ENCODE measurements at places on chromosomes 13 and 19.

DNA sequence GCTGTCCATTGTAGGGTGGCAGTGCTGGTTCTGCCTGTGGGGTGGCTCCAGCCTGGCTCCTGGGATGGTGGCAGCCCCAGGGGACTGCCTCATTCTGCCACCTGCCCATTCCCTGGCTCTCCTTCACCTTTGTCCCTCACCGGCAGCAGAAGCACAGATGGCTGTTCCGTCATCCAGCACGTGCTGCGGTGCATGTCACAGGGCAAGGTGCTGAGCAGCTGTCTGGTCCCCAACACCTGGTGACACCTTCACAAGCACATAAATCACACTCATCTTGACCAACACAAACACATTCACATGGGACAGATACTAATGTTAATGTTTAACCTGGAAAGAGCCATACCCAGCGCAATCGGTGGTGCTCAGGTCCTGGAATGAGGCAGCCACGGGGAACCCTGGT lies 126.8 kb downstream of the UQCRFS1 start:
- no peak for DNase-seq

DNA sequence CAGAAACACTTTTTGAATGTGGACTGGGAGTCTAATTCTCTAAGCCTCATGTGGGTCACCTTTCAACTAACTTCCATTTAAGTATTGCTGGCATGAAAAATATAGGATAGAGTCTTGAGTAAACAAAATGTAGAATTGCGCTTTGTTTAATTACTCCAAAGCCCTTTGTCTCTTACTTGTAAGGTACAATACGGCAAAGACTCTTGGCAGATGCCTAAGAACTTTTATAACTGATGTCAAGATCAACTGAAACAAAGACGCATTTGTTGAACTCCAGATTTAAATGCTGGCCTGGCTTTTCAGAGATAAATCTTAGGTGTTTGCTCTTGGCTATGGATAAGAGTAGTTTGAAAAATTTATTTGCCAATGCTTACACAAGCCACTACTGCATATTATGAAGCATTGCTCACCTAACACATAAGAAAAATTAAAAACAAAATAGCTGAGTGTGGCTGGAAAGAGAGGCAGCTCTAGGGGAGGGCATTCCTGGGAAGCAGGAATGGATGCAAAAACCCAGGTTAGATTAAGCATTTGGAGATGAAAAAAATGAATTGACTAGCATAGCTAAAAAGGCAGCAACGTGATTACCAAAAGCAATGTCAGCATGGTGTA lies 107.3 kb upstream of the STARD13 start:
- DNase-seq: no peak

GRCh38 chr19:5799247-5800241 lies 5.3 kb upstream of the NRTN start:
- DNase-seq: no peak

- DNase-seq: no peak
Measured at GRCh38 chr13:44814836-44815235, 174.4 kb downstream of the NUFIP1 start.

DNA sequence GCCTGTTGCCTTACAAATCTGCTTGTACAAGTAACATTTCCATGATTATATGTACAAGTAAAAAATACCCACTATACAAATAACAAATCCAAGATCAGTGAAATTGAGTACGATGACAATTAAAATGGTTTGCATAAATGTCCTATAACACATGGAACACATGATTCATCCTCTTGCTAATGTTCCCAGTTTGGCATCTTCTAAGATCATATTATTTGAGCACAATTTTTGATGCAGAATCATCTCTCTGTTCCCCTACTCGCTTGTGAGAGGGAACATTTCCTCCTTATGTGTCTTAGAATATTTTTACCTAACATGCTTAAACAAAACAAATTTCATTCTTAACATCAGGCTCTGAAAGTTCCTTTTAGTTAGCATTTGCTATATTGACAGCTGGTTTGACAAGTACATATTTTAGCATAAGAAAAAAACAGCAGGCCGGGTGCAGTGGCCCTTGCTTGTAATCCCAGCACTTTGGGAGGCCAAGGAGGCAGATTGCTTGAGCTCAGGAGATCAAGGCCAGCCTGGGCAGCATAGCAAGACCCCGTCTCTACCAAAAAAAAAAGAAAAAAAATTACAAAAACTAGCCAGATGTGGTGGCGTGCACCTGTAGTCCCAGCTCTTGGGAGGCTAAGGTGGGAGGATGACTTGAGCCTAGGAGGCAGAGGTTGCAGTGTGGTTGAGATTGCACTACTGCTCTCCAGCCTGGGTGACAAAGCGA lies 14.2 kb downstream of the ZNF331 start:
- no peak for DNase-seq

DNA sequence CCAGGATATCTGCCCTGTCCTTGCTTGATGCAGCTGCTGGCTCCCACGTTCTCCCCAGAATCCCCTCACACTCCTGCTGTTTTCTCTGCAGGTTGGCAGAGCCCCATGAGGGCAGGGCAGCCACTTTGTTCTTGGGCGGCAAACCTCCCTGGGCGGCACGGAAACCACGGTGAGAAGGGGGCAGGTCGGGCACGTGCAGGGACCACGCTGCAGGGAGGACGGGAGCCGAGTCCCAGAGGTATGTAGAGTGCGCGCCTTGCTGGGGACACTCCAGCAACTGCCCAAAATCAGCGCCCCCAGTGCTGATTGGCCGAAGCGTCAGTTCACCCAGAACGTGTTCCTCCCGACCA lies 30.3 kb upstream of the MIER2 start:
- no peak for DNase-seq

- DNase-seq: peak; percentile 25
Measured at GRCh38 chr13:80251403-80251802, 89.5 kb downstream of the SPRY2 start.

DNA sequence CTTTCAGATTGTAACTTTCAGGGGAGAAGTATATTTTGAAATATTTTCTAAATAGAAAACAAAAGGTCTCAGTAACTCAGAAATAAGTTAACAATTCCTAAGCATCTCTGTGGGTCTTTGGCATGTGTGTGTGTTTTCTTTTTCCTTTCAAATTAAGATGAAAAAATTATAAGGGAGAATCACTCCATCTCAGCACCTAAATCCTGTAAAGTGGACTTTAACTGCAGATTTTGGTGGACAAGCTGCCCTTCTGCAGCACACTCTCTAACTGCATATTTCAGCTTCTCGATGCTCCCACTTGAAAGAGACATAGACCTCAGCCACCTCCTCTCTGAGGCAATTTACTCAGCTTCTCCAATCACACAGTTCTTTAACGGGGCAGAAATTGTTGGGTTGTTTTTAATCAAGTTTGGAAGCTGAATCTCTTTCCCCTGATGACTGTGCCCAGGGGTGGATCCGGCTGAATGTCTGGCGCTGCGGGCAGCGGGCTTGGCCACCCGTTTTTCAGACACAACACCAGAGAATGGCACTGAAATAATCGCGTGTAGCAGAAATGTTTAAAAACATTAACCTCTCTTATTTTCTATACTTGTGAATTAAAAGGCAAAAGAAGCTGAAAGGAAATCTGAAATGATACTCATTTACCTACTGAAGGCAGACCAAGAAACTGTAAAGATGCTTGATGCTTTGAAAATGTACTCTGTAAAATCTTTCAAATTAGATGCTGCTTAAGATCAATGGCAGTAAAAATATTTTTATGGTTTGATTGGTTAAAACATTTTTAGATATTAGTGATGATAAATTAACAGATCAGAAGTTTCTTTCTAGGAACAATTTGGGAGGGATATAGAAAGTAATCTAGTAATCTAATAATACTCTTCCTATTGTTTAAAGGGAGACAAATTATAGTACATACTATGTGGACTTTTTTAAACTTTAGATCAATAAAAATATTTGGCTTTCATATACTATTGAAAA lies 12.4 kb downstream of the ZIC2 start:
- no peak for DNase-seq

- DNase-seq: no peak
Measured at GRCh38 chr19:13909430-13909829, 3.4 kb downstream of the CC2D1A start.

DNA sequence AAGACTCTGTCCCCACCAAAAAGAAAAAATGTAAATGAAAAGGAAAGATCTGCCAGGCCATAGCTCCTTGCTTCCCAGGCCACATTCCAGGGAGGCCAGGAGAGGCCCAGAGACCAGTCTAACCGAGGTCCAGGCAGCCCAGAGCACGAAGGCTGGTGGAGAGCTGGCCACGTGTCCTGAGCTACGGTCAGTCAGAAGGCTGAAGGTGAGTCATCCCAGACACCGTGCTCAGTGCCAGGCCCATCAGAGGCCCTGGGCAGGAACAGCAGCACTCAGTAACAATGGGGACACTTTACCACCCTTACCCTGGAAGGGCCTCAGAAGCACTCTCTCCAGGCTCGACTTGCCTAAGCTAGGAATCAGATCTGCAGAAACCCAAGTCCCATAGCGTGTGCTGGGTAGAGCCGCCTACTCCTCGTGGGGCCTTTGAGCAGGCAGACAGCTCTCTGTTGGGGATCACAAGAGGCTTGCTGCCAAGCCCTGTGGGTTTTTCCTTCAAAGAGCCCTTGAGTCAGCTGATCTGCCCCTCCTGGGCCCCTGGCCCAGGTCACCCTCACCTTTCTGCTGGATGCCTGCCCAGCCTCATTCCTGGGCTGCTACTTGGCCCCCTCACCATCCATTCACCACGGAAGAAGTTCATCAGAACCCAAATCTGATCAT lies 11.6 kb upstream of the DNMT1 start:
- DNase-seq: no peak

Measured in fibroblast of skin of left biceps (primary cell).